ENCODE measurements at places on chromosomes 6 and 20.
A peak's percentile ranks its signal among the peaks of the same experiment; 100 is the strongest.

DNA sequence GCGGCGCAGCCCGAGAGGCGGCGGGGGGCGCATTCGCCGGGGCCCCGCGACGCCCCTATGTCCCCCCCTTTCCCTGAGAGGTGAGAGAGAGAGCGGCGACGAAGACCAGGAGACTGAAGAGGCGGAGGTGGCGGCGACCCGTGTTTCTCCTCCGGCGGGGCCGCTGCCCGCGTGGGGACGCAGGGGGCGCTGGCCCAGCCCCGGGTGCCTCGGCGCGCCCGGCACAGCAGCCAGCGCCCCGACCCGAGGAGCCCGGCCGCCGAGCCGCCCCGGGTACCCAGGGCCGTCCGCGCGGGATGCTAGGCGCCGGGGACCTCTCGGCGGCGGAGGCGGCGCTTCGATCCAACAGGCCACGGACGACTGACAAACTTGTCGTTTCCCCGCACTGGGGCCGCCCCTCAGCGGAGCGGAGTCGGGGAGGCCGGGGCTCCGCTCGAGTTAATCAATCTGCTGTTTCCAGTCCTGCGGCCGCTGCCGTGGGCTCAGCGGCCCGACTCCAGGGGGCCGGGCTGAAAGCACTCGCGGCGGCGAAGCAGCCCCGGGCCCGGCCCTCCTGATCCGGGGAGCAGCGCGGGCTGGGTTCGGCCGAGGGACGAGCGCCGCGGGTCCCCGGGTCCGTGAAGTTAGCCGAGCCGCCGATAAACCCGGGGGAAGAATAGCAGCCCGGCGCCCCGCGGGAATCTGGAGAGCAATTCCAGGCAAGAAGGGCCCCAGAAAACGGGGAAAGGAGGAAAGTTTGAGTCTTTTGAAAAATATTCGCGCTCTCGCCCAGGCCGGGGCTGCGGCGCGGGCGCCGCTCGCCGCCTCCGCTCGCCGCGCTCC lies 631 bp downstream of the MDGA1 start:
- peak; percentile 61 for DNase-seq

DNA sequence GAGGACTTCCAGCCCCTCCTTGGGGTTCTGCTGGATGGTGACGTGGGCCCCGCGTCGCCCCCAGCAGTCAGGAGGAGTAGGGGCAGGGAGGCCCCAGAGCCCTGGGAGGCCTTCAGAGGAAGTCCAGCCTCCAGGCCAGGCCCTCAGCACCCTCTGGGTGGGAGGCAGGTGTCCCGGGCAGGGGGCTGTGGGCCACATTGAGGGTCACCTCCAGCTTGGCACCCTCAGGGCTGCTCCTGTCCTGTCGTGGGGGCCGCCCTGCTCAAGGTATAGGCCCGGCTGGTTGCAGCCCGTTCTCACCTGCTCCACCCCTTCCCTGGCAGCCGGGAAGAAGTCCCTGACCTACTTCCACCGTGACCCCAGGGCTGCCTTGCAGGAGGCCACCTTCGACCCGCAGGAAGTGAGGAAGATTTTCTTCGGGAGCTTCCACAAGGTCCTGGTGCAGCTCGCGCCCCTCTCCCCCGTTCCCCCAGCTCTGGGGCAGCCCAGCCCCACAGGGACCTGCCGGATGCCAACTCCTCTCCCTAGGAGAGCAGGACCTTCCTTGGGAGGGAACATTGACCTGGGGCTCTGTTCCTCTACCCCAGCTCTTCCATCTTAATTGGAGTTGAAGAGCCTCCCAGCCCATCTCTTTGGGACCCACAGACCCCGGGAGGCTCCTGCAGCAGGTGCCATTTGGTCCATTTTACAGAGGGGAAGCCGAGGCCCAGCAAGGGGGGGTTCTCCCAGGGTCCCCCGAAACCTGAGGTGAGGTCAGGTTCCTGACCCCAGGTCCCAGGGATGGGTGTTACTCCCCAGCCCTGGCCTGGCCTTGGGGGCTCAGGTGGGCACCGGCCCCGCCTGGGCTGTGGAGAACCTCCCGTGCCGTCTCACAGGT lies 26.4 kb downstream of the COL20A1 start:
- DNase-seq: no peak

- no peak for DNase-seq
Observed at GRCh38 chr6:14784596-14785492, 461.0 kb upstream of the JARID2 start.

DNA sequence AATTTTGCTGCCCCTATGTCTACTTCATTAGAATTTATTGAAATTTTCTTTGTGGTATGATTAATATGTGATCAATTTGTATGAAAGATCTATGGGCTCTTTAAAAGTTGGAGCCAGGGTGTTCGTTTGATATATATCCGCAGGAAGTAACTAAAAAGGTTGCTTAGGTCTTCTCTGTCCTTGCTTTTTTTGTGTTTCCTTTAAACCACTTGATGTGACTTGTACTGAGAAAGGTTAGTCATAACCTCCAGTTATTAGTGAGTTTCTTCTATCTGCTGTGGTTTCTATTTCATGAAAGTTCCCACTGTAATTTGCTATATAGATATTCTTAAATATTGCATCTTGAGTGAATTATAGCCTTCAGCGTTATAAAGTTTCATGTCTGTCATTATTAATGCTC lies 585.3 kb upstream of the ARID1B start:
- DNase-seq: no peak

GRCh38 chr20:9565910-9566550 lies 51.6 kb downstream of the LAMP5 start:
- DNase-seq: no peak

DNA sequence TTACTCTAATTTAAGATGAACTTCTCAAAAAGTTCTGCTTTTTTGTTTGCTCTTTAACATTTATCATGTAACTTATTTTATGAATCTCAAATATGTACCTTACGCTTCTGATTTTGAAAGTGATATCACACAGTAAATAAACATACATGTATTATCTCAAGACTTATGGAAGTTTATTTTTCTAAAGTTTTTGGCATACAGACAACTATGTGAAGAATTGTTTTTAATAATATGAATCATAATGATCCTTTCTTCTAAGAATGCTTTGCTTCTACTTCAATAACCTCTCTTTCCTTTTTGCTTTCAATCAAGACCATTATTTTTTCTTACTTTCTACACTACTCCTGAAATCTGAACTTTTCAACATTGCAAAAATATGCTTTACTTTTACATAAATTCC lies 816.4 kb downstream of the EYS start:
- no peak for DNase-seq

GRCh38 chr20:62782149-62782892 lies 14.0 kb upstream of the MRGBP start:
- DNase-seq: peak; percentile 35

DNA sequence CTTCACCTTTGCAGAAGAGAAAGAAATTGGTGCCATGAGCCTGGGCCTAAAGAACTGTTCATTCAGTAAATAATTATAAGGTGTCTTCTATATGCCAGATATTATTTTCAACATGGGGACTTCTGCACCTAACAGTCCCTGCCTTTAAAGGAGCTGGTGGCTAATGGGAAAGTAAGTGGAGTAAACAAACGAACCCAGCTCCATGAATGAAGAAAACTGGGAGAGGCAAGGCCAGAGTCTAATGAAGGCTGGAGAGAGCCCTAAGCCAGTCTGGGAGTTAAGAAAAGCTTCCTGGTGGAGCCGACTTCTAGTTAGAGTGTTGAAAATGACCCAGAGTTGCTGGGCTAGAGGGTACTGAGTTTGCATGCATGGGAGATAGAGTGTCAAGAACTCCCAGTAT lies 24.2 kb upstream of the EFHC1 start:
- no peak for DNase-seq

GRCh38 chr6:166958926-166959861 lies 2.8 kb upstream of the RNASET2 start:
- DNase-seq: no peak

- DNase-seq: no peak
Observed at GRCh38 chr20:61895016-61895415, 170.7 kb downstream of the TAF4 start.

- DNase-seq: peak; percentile 13
Observed at GRCh38 chr6:17268114-17268513, 13.0 kb upstream of the RBM24 start.

GRCh38 chr20:56187534-56188165 lies 60.9 kb upstream of the MC3R start:
- peak; percentile 24 for DNase-seq

DNA sequence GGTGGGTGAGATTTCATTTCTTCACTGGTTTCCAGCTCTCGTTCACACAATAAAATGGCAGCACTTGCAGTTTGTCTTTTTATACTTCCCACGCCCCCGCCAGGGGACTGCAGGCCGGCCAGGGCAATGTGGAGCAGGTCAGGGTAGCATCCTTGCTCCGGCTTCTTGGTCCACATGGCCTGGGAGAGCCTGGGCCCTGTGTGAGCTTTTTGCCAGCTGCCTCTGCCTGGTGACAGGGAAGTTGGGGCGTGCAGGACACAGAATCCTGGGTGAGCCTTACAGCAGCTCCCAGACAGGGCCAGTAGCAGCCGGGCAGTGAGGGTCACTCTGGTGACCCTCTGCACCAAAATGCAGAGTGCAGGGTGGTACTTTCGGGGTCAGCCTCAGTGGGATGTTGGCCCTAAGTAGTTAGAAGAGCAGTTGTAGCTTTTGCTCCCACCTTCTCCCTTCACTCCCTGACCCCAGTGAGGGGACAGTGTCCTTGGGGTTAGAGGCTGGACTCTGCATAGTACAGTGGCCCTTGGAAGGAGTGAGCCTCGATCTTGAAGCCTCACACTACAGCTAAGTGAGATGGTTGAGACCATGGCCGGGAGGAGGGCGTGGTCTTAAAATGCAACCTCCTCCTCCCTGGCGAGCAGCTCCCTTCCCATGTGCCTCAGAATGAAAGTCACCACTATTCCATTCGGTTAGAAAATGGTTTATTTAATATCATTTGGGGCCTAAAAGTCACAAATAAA lies 23.8 kb downstream of the PYGB start:
- DNase-seq: no peak

GRCh38 chr6:1739220-1739619 lies 129.5 kb downstream of the FOXC1 start:
- DNase-seq: no peak

- no peak for DNase-seq
Observed at GRCh38 chr6:165762125-165762524, 99.1 kb upstream of the PDE10A start.

GRCh38 chr6:47357827-47358226 lies 48.1 kb upstream of the TNFRSF21 start:
- DNase-seq: no peak

Measured in GM23248 (cell line).